Amygdala (tissue), 56 donors: ENCODE measurements at places on chromosomes 1 and 21.

DNA sequence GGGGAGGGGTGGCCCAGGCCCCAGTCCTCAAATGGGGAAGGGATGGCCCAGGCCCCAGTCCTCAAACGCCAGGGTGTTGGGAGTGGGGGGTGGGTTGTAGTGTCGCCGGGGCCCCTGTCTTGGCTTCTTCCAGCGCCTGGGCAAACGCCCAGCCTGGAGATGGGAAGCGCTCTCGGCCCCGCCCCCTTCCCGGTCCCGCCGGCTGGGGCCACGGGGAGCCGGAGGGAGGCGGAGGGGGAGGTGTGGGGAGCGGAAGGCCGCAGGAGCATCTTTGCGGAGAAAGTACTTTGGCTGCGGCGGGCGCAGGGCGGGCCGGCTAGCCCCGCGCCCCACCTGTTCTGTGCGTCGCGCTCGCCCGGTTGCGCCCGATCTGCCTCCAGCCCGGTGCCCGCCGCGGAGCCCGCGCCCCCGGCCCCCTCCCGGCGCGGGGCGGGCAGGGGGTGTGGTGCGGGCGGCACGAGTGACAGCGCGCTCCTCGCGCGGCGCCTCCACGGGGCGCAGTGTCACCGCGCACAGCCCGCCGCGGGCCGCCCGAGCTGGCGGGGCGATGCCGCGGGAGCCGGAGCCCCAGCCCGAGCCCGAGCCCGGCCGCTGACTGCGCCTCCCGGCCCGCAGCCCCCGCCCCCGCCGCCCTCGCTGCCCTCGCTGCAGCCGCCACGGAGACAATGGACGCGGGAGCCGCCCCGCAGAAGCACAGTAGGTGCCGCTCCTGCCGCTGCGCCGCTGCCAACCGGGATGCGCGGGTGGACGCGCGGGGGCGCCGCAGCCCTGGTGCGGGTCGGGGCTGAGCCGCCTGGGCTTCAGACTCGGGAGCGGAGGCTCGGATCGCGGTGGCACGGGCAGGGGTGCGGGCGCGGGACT, 31.1 kb upstream of the PEX10 start:
- no peak for DNase-seq

DNA sequence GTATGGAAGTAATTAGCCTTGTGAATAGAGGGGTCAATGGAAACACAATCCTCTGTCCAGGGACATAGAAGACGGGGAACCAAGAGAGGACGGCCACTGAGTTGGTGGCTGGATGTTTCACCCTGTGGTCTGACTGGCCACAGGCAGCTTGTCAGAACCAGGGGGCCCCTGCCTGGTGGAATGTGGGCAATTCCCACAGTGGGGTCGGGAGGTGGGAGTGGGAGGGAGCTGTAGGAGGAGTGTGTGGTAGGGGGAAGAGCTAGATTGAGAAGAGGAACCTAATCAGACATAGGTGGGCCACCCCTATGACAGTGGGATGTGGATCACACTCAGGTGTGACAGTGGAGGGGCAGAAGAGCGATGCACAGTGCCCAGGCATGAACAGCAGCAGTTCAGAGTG, 31.3 kb downstream of the TRIM62 start:
- DNase-seq: no peak

DNA sequence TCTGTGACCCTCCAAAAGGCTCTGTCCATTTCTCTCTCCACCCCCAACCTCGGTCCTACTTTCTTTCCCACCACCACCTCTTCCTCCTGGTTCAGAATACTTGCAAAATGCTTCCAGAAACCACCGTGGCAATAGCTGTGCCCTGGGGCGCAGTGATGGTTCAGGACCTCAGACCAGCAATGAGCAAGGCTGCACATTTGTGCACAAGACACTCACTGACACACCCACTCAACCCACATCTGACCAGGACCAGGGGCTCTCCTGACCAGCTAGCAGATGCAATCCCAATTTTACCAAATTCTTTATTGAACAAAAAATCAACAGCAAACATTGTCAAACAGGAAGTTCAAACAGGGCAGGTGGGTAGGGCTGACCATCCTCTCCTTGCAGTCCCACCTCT, 25.7 kb downstream of the SPOCD1 start:
- no peak for DNase-seq

- no peak for DNase-seq
These were observed 1.0 kb downstream of the GALNT2 start for GRCh38 chr1:230067871-230068620.

GRCh38 chr1:90132306-90132705, 137.4 kb downstream of the ZNF326 start:
- DNase-seq: no peak

DNA sequence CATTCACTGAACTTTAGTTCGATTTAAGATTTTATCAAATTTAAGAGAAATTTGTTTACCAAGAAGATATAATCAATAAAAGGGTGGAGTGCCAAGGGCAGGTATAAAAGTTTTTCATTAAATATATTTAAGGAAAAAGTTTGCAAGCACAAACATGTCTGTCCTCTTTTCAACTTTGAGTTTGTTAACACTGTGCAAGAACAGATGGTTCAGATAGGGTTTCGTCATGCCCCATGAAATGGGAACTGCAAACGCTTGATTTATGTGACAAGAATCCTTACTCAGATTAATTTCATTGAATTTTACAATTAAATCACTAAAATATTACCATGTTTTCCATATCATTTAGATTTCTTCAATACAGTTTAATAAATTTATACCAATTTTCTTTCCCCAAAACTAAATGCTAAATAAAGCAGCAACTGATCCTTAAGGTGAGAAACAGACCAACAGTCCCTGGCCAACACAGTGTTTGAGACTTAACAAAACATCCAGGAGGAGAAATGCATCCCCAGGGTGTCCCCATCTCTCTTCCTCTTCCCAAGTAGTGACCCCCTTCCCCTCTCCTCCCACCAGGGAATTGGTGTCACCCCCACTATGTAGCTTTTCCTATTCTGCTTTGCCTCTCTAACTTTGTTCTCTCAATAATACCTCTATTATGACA, 292.9 kb downstream of the LTN1 start:
- no peak for DNase-seq

DNA sequence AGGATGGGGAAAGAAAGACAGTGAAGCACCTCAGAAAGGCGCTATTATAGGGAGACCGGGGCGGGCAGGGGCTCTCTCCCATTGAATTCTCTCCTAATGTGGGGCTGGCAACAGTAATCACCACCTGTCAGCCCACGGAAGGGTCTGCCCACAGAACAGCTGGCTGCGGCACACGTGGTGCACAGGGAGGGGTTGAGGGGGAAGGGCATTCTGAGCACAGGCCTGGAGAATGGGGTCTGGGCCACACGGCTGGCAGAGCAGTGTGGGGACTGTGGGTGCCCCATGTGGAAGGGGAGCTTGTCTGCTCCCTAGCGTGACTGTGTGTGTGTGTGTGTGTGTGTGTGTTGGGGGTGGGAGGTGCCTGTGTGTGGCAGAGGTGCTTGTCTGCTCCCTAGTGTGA, 4.1 kb downstream of the OLFML3 start:
- DNase-seq: no peak

- DNase-seq: no peak
These were observed 79.5 kb downstream of the NR5A2 start for GRCh38 chr1:200107004-200107470.

DNA sequence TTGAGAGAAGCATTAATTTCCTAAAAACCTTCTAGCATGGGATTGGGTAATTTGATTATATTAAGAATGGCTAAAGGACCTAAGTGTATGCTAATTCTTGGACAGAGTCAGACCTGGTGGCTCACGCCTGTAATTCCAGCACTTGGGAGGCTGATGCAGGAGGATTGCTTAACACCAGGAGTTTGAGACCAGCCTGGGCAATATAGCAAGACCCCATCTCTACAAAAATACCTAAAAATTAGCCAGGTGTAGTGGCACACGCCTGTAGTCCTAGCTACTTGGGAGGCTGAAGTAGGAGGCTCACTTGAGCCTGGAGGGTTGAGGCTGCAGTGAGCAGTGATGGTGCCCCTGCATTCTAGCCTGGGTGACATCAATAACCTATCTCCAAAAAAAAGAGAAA, 45.9 kb upstream of the BMP8A start:
- DNase-seq: no peak

- no peak for DNase-seq
These were observed 11.4 kb downstream of the FAM229A start for GRCh38 chr1:32350785-32351398.

- DNase-seq: no peak
These were observed 85.5 kb downstream of the CLIC4 start for GRCh38 chr1:24830680-24831272.

DNA sequence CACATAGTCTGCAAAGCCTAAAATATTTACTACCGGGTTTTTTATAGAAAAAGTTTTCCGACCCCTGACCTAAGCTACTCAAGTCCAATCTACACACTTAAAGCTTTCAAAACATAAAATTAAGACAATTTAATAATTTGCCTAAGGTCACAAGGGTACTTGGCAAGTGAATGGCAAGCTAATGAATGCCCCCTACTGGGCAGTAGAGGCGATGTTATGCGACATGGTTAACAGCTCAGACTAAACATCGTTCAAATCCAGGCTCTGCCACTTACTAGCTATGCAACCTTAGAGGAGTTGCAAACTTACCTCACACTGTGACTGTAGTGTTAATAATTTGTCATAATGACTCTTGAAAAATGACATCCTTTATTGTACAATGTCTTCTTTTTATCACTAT, 317.2 kb upstream of the NFIA start:
- DNase-seq: no peak

DNA sequence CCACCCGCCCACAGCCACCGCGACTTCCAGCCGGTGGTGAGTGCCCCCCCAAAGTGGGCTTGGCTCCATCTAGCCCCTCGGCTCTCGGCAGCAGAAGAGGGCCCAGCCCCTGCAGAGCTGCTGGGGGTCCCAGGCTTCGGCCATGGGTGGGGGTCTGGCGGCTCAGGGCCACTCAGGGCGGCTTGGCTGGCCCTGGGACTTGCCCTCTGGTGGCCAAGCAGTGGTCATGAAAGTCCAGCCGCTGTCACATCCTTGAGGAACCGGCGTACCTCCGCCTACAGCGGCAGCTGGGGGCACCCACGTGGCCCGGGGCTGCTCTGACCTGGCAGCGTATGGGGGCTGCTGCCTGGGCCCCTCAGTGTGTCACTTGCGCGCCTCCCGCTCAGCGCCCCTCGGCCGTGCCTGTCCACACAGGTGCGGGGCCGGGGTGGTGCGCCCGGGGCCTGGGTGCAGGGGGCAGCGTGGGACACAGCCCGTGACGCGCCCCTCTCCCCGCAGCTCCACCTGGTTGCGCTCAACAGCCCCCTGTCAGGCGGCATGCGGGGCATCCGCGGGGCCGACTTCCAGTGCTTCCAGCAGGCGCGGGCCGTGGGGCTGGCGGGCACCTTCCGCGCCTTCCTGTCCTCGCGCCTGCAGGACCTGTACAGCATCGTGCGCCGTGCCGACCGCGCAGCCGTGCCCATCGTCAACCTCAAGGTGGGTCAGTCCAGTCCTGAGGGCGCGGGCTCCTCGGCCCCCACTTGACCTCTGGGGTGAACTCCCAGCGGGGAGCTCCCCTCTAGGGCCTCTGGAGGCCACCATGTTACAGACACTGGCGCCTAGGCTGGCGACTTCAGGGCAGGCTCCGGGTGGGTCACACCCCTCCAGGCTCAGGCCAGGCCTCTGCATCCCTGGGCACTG, 32.4 kb downstream of the SLC19A1 start:
- DNase-seq: no peak

DNA sequence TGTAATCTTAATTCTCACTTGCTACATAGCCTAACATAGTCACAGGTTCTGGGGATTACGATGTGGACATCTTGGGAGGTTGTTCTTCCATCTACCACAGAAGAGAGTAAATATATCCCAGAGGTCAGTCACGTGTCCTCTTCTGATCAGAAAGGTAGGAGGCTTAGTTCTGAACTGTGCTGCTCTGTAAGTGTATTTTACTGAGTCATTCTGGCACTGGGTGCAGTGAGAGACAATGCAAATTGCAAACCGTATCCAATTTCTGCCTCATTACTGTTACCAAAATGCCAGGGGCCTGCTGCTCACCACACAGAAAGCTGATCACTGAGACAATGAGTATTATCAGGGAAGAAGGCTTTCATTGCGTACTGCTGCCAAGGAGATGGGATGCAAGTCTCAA, 104.0 kb downstream of the GABPA start:
- DNase-seq: no peak

GRCh38 chr1:36542962-36543515, 60.3 kb upstream of the CSF3R start:
- DNase-seq: no peak

DNA sequence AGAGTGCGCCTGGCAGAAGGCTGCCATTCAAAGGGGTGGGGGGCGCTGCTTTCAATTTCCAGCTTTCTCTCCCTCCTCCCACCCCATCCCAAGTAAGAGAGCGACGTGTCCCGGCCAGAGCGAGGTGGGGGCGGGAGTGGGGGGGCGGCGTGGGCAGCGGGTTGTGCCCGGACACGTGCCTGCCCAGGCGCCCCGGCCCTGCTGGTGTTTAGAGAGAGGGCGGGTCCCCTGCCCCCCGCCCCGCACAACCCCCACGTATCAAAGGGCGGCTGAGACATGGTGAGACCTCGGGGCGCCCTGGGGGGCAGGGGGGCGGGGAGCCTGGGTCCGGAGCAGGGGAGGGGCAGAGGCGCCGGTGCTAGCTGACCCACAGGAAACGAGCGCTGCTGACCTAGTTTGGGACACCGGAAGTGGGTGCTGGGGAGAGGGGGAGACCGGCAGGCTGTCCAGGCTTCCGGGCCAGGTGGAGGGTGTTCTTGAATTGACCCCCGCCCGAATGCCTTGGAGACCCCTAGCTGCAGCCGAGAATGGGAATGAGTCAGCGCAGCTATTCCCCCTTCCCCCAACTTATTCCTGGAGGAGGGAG, 1.3 kb downstream of the ZBTB7B start:
- no peak for DNase-seq

DNA sequence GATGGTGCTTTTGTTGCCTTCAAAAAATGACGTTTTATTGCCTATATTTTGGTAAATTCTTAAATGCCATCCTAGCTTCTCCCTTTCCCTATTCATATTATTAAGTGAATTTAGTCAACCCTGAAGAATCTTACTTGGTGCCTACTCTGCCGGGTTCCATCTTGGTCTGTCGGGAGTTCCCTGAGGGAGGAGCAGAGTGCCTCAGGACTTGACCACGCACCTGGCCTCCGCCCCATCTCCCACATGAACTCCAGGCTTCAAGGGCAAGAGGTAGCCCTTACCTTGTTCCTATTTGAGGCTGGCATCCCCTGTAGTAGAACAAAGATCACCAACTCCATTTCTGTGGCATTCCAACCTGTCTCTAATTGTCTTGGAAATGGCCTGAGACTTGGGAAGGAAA, 21.5 kb downstream of the VANGL2 start:
- no peak for DNase-seq

DNA sequence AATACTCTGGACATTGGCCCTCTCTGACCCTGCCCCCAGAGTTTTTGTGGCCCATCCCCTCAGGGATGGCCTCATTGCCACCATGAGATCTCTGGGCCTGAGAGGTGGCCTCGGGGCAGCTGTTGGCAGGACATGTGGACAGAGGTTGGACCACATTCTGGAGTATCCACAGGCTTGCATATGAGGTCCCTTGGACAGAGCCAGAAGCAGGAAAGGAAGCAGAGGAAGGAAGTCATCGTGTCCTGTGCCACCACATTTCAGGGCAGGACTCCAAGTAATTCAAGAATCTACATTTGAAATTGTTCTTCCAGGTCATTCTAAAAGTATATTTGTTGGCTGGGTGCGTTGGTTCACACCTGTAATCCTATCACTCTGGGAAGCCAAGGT, 95.9 kb upstream of the PPP2R5A start:
- no peak for DNase-seq
